ENCODE measurements at places on chromosomes 4 and X.

DNA sequence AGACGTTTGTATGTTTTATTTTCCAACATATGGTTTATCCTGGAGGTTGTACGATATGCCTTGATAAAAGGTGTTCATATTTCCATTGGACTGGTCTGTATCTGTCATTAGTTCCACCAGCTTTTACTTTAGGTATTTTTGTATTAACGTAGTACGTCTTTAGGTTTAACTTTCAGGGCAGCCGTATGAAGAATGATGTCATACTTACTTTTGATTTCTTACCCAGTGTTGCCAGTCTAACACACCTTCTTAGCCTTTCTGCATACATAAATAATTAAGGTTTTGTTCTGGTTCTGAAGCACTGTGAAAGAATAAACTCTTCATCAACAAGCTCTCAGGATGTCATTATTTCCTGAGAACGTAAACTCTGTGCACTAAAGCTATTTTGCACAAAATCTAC is 18.9 kb upstream of the NEIL3 start:
- no peak overlapping the region for H3K4me3 ChIP-seq
- no peak for DNase-seq
- no peaks in the 10 kb centered on the region for H3K36me3 ChIP-seq
- no peaks in the 10 kb centered on the region for H3K27me3 ChIP-seq

- H3K27ac ChIP-seq: no peak overlapping the region
- DNase-seq: no peak
- no peaks in the 10 kb centered on the region for H3K27me3 ChIP-seq
- H3K4me1 ChIP-seq: no peaks in the 10 kb centered on the region
- no peaks in the 10 kb centered on the region for H3K36me3 ChIP-seq
Observed at GRCh38 chrX:16981209-16981608, 34.8 kb downstream of the REPS2 start.

DNA sequence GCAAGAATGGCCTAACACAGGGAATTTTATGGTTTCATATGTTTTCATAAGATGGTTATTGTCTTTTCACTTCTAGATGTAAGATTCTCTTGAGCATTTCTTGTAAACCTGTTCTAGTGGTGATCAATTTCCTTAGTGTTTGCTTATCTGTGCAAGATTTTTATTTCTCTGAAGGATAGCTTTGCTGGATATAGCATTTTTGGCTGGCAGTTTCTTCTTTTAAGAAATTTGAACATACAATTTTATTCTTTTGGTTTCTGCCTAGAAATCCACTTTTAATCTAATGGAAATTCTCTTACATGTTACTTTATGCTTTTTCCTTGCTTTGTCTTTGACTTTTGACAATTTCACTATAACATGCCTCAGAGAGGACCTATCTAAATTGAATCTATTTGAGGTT is 276.5 kb upstream of the SFRP2 start:
- DNase-seq: no peak
- H3K36me3 ChIP-seq: no peaks in the 10 kb centered on the region
- no peaks in the 10 kb centered on the region for H3K27me3 ChIP-seq
- H3K4me3 ChIP-seq: no peak overlapping the region

- no peak overlapping the region for H3K27ac ChIP-seq
- H3K4me3 ChIP-seq: no peak overlapping the region
- DNase-seq: no peak
- peaks cover 21% of the 10 kb centered on the region for H3K4me1 ChIP-seq
- H3K36me3 ChIP-seq: no peaks in the 10 kb centered on the region
- no peaks in the 10 kb centered on the region for H3K27me3 ChIP-seq
Observed at GRCh38 chr4:57095956-57096355, 14.2 kb downstream of the IGFBP7 start.

DNA sequence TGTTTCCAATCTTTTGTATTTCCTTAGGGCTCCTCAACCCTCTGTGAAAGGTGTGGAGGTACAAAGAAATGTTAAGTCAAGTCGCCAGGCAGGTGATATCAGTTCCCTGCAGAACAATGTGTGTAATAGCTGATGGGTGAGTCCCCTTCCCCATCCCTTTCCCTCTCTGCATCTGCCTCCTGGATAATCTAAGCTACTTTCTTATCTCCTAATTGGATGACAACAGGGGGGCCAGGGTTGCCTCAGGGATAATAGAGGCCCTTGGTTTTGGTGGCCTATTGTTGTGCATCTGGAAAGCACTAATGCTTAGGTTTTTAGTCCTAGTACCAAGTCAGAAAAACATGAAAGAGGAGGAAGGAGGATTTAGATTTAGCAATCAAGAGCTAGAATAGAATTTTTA is 29.1 kb downstream of the MAGED1 start:
- no peaks in the 10 kb centered on the region for H3K36me3 ChIP-seq
- no peaks in the 10 kb centered on the region for H3K4me1 ChIP-seq
- no peak overlapping the region for H3K4me3 ChIP-seq
- no peak for DNase-seq

DNA sequence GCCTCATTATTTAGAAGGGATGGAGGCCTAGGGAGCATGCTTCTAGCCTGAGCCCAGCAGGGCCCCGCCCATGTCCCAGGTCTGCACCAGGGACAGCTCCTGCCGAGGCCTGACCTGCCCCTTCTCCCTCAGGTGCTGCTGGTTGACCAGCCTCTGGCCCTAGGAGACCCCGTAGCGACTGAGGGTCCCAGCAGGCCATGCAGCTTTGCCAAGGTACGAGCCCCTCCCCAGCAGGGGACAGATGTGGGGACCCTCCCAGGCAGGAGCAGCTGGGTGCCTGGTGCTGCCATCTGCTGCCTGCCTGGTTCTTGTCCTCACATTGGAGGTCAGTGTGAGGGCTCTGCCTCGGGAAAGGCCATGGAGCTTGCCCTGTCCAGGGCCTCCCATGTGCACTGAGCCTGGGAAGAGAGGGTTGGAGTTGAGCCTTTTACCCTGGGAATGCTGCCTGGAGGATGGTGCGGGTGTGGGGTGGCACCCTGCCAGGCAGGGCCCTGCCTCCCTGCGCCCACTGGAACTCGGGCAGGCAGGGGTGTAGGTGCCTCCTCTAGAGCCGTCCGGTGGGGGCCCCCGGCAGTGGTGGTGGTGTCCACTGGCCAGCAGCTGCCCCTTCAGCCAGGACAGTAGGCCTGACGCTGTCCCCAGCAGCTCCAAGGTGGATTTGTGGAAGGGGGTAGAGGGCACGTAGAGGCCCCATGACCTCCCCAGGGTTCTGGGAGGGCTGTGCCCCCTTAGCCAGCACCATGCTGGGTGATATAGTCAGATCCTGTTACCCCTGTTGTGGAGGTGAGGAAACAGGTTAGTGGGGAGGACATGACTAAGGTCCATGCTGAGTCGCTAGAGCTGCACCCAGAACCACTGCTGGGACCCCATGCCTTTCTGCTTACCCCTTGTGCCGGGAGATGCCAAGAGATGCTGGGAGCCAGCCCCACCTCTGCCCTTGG is 2.2 kb upstream of the MSANTD1 start:
- no peak for DNase-seq
- peaks cover 5% of the 10 kb centered on the region for H3K4me1 ChIP-seq
- H3K36me3 ChIP-seq: no peaks in the 10 kb centered on the region
- H3K4me3 ChIP-seq: no peak overlapping the region
- no peaks in the 10 kb centered on the region for H3K27me3 ChIP-seq

GRCh38 chr4:157591245-157591644 is 370.7 kb downstream of the GRIA2 start:
- no peak for DNase-seq
- H3K4me3 ChIP-seq: no peak overlapping the region
- no peaks in the 10 kb centered on the region for H3K36me3 ChIP-seq
- H3K4me1 ChIP-seq: no peaks in the 10 kb centered on the region
- H3K27me3 ChIP-seq: no peaks in the 10 kb centered on the region

DNA sequence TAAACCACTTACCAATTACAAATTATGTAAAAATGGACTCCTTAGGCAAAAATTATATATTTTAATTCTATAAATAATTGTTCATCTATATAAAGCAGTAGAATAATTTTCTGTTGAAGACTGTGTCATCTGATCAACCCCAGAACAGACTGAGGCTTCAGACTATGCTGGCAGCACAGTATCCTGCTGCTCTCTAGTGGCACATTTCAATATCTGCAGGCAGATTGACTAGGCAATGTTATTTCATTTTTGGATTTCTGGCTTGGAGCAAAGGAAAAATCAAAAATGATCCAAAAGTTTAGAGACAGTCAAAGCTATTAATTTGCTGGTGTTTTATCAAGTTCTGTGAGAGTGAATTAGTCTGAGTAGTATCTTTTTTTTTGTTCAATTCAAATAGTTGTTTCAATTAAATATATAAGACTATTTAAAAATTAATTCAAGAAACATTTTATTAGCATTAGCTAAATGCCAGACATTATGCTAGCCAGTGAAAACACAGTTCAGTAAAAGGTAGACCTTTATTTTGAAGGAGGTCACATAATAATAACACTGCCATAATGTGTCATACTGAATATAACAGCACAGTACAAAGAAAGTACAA is 21.3 kb upstream of the SULT1E1 start:
- H3K27me3 ChIP-seq: no peaks in the 10 kb centered on the region
- no peak for DNase-seq
- H3K36me3 ChIP-seq: no peaks in the 10 kb centered on the region
- H3K4me1 ChIP-seq: no peaks in the 10 kb centered on the region

DNA sequence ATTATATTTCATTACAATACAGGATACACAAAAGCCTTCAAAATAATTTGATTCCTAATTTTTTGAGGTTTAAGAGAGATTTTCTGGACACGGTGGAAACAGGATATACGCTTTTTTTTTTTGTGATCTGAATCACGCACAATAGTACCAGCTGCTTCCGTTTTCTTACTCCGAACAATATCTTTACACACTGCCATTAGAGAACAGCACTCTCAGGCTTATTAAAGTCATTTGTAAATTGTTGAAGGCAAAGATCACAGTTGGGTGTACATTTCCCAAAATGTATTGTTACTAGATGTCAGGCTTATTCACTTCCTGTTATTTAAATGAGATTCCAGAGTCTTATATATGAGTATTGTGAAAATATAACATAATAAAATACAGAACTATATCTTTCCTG is 71.5 kb downstream of the TMEM47 start:
- H3K36me3 ChIP-seq: no peaks in the 10 kb centered on the region
- H3K4me3 ChIP-seq: no peak overlapping the region
- H3K4me1 ChIP-seq: no peaks in the 10 kb centered on the region
